ENCODE measurements at places on chromosomes 2 and 18.

DNA sequence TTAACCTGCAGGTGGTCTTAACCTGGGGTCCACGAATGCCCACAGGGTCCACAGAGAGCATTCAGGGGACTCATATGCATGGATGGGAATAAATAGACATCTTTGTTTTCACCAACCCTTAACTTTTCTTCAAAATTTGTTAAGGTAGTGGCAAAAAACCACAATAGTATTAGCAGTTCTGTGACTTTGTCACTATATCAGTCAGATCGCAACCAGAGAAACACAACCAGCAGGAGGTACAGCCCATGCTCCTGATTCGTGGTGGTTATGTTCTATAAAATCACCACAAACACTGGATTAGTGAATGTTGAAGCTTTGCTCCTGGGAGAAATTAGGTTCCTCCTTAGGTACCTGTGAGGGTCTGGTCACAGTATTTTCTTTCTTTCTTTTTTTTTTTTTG, 31.6 kb downstream of the B3GNT7 start:
- peak; percentile 15 for ATAC-seq

- ATAC-seq: no peak
These were observed 13.7 kb upstream of the DAPL1 start for GRCh38 chr2:158781353-158781961.

DNA sequence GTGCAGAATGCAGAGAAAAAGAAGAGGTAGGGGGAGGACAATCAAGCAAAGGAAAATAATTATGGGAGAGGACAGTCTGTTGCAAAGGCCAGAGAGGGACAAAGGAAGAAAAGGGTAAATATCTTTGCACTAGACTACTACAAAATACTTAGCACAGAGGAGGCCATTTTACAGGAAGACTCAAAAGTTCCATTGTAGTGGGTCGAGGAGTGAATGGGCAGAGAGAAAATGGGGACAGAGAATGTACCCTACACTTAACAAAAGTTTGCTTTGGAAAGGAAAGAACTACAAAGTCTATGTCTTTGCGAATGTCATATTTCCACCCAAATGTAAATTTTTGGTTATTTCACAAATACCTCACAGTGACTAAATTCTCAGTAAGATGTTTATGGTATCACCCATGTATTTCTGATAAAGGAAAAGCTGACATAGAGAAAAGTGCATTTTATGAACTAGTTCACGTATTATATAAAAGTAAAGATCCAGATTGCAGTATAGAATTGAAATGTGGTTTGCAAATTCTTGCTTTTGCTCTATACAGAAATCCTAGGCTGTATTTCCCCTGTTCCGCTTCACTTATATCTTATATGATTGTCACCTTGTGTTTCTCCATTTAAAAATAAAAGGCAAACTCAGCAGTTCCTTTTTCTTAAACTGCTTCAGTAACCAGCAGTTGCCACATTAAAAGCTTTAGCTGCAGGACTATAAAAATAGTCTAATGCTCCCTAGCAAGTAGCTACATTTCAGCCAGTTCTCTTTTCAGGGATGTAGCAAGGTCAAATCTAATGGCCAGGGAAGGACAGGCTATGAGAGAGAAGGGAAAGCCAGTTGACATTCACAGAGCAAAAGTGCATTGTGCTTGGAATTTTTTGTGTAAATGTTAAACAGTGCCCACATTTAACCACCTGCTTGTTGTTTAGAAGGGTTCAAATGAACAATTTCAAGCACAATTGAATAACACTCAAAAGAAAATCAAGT, 79.7 kb upstream of the CYTIP start:
- ATAC-seq: no peak

- peak; percentile 25 for ATAC-seq
These were observed 556 bp downstream of the CYRIA start for GRCh38 chr2:16664809-16665747.

GRCh38 chr2:187684174-187684573, 129.9 kb upstream of the TFPI start:
- ATAC-seq: no peak

- ATAC-seq: peak; percentile 32
These were observed 9.3 kb downstream of the MRPL19 start for GRCh38 chr2:75655861-75656260.

DNA sequence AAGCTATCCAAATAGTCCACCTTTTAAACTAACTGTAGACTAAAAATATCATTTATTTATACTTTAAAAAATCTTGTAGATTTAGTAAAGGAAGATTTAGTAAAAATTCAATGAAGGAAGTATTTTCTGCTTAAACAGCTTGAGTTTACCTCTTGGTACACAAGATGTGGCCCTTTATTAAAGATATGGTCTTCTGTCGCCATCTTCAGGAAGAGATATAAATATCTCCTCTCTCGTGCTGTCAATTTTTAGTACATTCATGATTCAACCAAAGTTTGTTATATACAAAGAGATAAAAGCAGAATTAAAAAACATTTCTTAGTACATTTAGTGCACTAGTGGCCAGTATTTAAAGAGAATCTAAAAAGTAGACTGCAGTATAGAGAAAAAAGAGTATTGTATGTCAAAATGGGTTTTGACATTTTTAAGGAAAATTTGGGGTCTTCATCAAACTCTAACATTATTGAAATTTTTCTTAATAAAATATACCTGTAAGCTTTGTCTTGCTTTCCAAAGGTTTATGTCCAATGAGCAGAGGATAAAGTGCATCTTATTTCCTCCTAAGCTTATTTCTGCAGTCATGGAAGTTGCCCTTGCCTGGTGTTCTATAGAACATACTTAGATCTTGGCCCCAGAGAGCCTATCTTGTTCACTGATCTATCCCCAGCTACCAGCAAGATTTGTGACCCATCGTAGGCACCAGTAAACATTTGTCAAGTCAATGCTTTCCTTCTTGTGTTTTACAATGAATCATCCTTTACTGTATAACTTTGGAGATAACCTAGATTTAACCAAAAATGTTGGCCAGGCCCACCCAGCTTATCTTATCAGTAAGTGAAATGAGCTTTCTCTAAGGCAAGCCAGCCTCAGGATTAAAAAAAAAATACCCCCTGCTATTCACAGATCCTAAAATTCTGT, 18.5 kb upstream of the EML6 start:
- ATAC-seq: peak; percentile 66

- ATAC-seq: no peak
These were observed 11.6 kb upstream of the CASP10 start for GRCh38 chr2:201171259-201171814.

DNA sequence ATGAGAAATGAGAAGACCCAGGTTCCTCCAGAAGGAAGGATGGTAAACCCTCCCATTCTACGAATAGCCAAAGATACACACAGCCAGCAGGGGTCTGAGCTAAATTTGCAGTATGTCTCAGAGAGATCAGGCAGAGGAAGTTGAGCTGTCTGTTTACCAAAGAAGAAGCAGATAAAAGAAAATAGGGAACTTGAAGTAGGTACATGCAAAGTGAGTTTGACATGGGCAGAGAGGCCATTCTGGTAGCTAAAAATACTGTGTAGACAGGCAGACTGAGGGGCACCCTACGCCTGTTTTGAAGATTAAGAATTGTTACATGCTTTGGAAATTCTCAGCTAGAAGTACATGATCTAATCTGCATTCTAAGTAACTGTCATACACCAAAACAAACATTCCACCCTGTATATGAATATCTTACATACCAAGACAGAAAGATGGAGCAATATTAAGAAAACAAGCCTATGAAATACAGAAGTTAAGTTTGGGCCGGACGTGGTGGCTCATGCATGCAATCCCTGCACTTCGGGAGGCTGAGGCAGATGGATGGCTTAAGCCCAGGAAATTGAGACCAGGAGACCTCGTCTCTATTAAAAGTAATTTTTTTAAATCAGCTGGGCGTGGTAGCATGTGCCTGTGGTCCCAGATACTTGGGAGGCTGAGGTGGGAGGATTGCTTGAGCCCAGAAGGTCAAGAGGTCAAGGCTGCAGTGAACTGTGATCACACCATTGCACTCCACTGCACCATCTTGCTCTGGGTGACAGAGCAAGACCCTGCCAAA, 157.9 kb downstream of the ANKRD44 start:
- peak; percentile 22 for ATAC-seq

GRCh38 chr2:161425728-161426454, 9.8 kb downstream of the TBR1 start:
- no peak for ATAC-seq

- ATAC-seq: peak; percentile 76
These were observed 1.9 kb downstream of the PRSS56 start for GRCh38 chr2:232521959-232522622.

GRCh38 chr2:67046591-67046990, 350.5 kb upstream of the ETAA1 start:
- ATAC-seq: no peak

- ATAC-seq: no peak
These were observed 27.8 kb downstream of the IGFBP2 start for GRCh38 chr2:216661051-216661450.

Measured in activated T-helper 17 cell treated with anti-CD3 and anti-CD28 coated beads, Interleukin-2, amount 50 U/mL, for 72 hours (primary cell).